Adrenal gland (tissue), 19 donors: ENCODE measurements at places on chromosomes 4 and X. TPM values are rescaled to one million over a fixed set of nuclear protein-coding genes. Genes with fewer than 3 reads are reported as not detected.

The ZNF157 gene
- 0.26 TPM for total RNA-seq

The PROM1 gene
- total RNA-seq, result 1.6 TPM

The CDS1 gene
- 7.0 TPM for total RNA-seq

The NAT8L gene
- 0.42 TPM for total RNA-seq

- DNase-seq, result no peak
These were observed 134.5 kb downstream of the FAM53A start for GRCh38 chr4:1549638-1550035.

The SULT1E1 gene
- 39.5 TPM for total RNA-seq

DNA sequence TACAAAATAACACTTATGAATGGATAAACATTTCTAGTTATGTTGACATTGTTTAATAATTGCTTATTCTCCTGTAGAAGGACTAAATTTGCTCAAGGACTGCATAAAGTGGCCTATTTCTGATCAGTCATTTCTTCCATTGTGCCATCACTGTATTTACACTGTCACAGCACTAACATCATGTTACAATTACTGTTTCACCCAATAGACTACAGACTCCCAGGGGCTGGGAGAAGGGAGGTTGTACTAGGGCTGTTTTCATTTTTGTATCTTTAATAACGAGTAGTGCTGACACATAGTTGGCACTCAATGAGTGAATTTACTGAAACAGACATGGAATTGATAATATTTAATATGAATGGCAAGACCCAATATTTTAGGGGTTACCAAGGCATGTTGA is 139.5 kb downstream of the SLC10A7 start:
- DNase-seq, result no peak

DNA sequence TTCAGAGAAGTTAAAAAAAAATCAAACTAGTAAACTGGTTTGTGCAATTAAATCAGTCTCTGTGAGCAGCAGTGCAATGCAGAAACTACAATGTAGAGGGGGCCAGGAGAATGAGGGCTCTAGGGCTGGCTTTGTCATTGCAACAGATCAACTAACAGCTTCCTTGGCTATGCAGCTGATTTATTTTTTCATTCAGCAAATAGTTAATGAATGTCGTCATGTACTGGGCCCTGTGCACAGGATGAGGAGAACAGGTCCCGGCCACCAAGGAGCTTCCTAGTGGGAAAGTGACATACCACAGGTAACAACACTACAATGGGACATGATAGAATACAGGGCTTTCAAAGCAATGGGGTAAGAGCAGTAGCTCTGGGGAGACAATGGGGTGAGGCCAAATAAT is 190.1 kb downstream of the NSUN7 start:
- DNase-seq, result no peak

The GPR34 gene
- 26.4 TPM for total RNA-seq
